ENCODE measurements at places on chromosomes 16 and 17. TPM values are rescaled to one million over a fixed set of nuclear protein-coding genes. Genes with fewer than 3 reads are reported as not detected.

ITGAX gene
- 0.14 TPM for total RNA-seq

- DNase-seq = peak; percentile 16
These were observed 574 bp downstream of the MPP3 start for GRCh38 chr17:43832168-43832975.

CCDC144A gene
- under 0.01 TPM for total RNA-seq

GRCh38 chr17:17343896-17344506 is 40.8 kb downstream of the NT5M start:
- DNase-seq = no peak

GRCh38 chr16:77190478-77191258 is at the start of gene MON1B:
TSS of gene MON1B (plus strand) at chr16:77191190. CDS start at chr16:77191486, 296 bp downstream.
- peak; percentile 95 for DNase-seq

MT4 gene
- not detected for total RNA-seq

DNA sequence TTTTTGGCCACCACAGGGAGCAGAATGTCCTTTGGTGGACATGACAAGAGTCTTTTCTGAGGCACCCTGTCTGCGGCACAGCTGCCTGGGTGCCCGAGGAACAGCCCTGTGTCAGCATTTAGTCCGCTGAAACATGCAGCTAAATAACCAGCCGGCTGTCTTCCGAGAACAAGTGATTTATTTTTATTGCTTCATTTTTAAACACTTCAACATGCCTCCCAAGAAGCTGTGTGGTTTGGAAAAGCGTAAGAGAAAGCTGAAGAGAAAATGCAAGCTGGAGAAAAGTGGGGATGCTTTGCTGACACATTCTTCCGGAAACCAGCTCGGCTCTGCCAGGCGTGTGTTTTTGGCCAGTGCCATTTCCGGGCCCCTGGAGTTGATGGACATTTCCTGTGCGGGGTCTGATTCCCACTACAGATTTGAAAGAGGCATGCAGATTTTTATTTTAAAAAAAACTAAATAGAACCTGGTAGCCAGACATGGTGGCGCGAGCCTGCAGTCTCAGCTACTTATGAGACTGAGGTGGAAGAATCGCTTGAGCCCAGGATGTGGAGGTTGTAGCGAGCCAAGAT is 94.7 kb downstream of the SEC14L1 start:
- peak; percentile 43 for DNase-seq

DNA sequence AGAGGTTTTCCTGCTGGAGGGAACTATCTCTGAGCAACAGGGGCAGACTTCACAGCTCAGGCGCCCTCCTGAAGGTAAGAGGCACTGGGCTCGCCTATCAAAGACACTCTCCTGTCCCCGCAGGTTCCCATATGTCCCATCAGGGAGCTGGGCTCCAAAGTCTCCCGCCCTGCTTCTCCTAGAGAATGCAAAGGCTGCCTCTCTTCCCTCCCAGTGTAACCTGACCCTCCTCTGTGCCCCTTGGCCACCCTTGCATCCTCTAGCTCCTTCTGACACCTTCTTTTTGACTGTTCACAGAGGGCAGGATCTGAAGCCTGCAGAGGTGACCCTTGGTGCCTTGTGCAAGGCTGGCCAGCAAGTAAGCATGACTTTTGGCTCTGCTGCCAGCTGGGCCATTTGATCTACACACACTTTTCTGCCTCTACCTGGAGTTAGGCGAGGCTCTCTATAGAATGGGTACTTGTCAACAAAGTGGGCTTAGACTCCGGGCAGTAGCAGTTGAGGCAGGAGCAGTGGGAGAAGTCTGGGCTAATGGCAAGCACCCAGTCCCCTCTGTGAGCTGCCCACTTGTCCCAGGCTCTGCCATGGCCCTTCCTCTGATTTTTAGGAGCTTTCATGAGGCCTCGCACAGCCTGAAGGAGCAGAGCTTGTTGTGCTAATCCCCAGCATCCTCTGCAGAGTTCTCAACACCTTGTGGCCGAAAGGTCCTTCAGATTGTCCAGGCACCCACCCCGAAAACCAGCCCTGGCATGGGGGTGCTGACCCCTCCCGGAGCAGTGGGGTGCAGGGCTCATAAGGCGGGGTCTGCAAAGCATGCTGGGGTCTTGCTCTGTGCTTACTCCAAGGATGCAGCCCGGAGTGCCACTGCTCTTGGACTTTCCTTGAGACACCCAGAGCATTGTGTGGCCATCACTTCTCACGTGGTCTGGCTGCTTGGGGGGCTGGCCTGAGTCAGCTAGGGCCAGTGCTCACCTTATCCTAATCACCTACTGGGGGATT is 122.9 kb downstream of the METRNL start:
- DNase-seq = no peak

- DNase-seq = no peak
These were observed 117.0 kb downstream of the RAB11FIP4 start for GRCh38 chr17:31508288-31509094.

DNA sequence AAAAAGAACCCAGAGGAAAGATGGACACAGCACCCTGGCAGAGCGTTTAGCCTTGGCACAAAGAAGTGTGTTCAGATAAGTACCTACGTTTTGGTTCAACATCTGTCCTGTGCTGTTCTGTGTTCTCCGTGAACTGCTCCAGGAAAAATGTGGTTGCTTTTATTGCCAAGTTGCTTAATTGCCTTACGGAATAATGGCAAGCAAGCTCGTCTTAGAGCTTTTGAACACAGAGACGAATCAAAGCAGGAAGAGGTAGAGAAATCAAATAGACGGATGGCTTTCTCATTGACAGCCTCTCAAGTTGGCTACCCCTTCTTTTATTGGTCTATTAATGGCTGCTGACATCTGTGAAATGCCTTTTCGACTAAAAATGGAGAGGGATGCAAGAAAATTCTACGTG is 911.1 kb upstream of the EEF2KMT start:
- no peak for DNase-seq

FBXO31 gene
- total RNA-seq = 25.1 TPM

SNTB2 gene
- total RNA-seq = 9.0 TPM

- no peak for DNase-seq
These were observed 22.6 kb upstream of the ERN1 start for GRCh38 chr17:64152428-64153125.

DNA sequence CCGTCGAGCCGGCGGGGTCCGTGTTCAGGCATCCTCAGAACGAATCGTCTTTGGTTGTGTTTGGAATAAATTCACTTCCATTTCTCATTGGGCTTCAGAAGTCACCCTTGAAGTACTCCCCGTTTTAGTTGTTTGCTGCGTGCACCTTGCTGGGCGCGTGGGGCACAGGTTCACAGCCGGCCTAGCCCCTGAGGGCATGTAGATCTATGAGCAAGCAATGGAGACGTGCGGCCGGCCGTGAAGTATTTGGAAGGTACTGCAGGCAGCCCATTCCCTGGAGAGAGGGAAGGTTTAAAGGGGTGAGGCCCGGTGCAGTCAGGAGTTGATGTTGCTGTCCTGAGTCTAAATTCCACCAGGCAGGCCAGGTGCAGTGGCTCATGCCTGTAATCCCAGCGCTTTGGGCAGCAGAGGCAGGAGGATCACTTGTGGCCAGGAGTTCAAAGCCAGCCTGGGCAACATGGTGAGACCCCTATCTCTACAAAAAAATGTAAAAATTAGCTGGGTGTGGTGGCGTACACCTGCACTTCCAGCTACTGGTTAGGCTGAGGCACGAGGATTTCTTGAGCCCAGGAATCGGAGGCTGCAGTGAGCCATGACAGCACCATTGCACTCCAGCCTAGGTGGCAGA is 714 bp downstream of the ACSF3 start:
- DNase-seq = no peak

DNA sequence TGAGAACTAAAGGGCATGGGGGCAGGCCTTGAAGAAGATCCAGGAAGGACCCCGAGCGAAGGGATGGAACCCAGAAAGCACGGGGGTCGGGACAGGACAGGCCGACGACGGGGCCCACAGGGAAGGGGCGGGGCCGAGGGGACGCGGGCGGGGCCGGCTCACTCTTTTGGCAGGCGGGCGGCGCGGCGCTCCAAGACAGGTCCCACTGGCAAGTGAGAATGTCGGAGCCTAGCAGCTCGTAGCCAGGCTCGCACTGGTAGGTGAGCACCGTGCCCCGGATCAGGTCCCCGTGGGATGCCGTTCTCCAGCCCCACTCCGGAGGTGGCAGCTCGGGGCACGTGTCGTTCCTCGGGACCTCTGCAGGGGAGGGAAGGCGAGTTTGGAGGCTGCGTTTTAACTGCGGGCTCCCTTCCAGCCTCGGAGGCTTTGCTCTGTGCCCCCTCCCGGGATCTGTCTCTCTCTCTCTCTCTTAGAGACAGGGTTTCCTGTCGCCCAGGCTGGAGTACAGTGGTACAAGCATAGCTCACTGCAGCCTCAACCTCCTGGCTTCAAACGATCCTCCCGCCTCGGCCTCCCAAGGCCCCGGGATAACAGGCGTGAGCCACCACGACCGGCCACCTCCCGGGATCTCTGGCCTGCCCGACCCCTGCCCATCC is 13.7 kb upstream of the CDIPT start:
- no peak for DNase-seq

- DNase-seq = no peak
These were observed 19.2 kb downstream of the VAC14 start for GRCh38 chr16:70781800-70782199.

GRCh38 chr17:16939606-16940115 is 32.3 kb downstream of the TNFRSF13B start:
- no peak for DNase-seq

TLCD1 gene
- 4.7 TPM for total RNA-seq

GRCh38 chr17:64449545-64449944 is 630 bp downstream of the MILR1 start:
- DNase-seq = no peak

DNA sequence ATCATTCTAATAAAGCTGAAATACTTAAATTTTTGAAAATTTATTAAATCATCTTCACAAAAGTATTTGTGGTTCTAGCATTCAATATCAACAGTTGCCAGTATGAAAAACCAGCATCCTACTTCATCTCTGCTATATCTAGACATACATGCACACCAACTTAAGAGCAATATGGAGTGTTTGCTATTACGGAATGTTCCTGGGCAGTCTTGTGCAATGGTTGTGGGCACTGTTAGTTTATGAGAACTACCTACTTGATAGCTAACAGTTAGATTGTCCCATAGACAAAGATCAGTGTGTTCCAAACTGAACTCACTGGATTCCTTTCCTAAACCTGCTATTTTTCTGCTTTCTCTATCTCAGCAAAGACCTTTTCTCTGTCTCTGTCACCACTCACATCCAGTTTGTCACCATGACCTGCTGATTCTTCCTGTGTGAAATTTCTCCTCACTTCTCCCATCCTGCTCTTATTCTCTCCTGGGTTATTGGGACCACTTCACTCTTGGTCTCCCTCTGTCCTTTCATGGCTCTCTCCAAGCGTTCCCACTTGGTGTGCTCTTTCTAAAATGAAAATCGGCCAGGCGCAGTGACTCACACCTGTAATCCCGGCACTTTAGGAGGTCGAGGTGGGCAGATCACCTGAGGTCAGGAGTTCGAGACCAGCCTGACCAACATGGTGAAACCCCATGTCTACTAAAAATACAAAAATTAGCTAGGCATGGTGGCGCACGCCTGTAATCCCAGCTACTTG is 27.7 kb downstream of the CNTROB start:
- DNase-seq = no peak

UBB gene
- total RNA-seq = 820 TPM

DNA sequence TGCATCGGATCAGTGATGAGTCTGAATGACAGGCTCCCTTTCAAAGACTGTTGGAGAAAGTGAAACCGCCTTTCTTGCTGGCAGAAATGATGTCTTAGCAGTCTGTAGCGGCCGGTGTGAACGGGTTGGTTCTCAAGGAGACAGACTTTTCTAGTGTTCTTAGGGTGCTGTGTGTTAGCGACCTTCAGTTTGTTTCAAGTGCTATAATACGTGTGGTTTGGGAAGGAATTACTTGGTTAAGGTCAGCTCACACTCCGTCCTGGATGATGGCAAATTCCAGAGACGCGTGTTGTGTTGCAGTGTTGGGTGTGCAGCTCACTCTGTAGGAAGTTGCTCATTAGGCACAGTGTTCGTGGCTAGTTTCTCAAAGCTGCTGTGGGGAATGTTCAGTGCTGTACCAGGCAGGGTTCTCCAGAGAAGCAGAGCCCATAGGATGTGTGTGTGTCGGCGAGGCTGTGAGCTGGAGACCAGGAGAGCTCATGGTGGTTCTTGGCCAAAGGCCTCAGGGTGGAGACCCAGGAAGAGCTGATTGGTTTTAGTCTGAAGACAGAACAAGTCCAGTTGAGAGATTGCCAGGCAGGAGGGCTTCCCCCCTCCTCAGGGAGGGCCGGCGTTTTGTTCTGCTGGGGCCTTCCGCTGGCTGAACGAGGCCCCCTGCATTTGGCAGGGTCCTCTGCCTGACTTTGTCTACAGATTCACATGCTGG is 37.6 kb downstream of the ZNF750 start:
- no peak for DNase-seq

- DNase-seq = no peak
These were observed 45.9 kb downstream of the MAPT start for GRCh38 chr17:45940293-45940692.

DNA sequence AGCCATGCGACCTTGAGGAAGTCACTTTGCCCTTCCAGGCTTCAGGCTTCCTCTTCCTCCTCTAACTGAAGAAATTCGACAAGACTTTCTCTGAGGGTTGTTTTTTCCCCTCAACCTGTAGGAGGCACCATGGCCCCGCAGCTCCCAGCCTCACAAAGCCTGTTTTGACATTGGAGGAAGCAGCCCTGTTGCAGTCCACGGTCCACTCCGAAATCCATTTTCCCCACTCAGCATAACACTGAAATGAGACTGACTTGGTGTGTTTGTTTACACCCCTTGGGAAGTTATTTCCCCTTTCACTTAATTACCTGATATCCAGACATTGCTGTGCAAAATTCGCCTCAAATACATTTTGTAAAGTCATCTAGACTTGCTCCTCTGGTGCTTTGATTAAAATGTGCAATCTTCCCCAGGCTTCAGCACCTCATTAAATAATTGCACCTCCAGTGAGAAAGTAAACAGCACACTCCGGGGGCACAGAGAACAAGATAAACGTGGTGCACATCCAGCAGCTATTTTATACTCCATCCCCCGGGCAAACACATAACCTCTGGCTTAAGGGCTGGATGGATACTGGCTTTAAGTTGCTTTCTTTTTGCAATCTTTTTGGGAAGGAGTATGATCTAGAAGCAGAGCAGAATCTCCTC is 41.4 kb upstream of the PIRT start:
- DNase-seq = no peak

- DNase-seq = no peak
These were observed 106.0 kb downstream of the AMFR start for GRCh38 chr16:56319376-56319775.

OR3A3 gene
- total RNA-seq = not detected

IKZF3 gene
- total RNA-seq = 0.17 TPM

Measured in kidney epithelial cell (primary cell).